ENCODE measurements at places on chromosomes 2 and 18.

DNA sequence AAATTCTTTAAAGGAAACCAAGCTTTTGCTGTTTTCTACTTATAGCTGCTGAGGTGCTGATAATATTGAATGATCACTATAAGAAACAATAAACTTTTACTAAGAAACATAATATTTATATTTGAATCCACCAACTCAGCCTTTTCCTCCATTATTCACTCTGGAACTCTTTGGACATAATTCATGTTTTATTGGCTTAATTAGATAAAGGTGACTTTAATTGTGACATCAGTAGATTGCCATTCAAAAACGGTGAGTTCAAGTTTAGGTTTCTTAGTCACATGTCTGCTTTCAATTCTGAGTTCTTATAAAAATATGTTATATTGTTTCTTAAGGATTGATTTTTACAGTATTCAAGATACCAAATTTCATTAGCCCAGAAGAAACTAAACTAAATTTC is 24.0 kb downstream of the CCDC85A start:
- DNase-seq, result no peak

DNA sequence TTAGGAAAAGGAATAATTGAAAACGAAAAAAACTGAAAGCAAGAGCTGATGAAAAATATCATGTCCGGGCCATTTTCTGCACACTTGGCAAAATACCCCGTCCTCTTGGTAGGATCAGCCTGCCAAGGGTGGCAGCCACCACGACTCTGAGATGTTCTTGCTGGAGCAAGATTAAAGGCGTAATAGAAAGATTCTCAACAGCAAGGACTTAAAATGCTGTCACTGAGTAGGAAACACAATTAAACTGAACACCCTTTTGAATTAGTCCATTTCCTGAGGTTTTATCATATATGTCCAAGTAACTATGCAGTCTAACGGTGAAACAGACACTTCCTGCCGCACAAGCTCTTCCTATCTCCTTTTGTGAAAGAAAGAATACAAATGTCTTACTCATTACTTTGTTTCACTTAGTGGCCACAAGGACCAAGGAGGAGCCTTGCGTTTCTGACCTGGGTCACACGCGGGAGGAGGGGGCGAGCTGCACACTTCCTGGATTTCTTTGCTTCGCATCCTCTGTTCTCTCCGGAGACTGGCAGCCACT is 222.7 kb downstream of the PIEZO2 start:
- DNase-seq, result no peak

GRCh38 chr2:45743531-45744396 is 92.3 kb downstream of the PRKCE start:
- no peak for DNase-seq

DNA sequence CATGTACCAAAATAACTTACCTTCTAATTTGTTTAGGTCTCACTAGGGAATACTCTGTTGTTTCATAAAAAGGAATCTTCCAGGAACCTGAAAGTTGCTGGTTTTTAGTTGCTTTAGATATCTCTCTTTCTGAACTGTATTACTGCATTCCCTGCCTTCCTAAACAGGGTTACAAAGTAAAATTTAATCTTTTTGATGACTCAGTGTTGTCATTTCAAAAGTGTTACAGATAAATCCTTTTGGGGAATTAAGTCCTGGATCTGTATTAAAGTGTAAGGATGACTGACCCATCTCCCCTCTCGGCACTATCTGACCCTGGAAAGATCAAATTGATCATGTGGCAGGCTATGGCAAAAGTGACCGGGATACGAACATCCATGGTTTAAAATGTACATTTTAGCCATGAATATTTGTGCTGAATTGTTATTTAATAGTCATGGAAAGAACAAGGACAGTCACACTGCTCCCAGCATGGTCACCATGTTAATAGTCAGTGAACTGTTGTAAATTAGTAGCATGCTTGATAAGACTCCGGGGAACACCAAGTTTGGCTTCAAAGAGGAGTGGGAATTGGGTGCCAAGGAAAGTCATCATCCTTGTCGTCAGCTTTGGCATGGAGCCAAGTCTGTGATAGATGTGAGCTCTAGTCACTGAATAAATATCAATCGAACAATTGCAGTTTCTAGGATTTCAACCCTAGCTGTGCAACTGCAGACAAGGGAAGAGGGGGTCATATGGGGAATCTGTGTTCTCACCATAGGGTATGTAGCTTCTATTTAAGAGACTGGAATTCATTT is 4.2 kb downstream of the PLEKHA3 start:
- no peak for DNase-seq

- DNase-seq, result no peak
These were observed 262.9 kb upstream of the FBXO11 start for GRCh38 chr2:48169141-48169592.

DNA sequence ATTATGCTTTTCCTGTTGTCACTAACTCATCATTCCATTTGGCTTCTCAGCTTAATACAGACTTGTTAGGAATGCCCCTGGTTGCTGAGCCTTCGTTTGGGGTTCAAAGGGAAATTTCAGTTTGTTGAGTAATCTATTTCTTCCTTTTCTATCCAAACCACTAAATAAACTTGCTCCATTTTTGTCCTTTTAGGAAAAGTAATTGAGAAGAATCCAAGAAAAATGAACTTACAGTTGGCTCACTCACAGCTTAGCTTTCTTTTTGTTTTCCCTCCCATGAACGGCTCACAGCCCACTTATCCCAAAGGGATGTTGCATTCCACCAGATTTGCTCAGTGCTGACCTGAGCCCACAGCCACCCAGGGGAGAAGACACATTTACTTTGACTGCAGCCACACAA is 73.9 kb downstream of the SOX11 start:
- DNase-seq, result no peak

Data from CD4-positive, alpha-beta T cell treated with Interleukin-4 for 1 hour (primary cell).